ENCODE measurements at places on chromosomes 7 and 10.

- DNase-seq, result no peak
Measured at GRCh38 chr7:38512704-38513103, 118.5 kb downstream of the AMPH start.

- DNase-seq, result no peak
Measured at GRCh38 chr10:50422259-50422658, 170.9 kb upstream of the ASAH2 start.

DNA sequence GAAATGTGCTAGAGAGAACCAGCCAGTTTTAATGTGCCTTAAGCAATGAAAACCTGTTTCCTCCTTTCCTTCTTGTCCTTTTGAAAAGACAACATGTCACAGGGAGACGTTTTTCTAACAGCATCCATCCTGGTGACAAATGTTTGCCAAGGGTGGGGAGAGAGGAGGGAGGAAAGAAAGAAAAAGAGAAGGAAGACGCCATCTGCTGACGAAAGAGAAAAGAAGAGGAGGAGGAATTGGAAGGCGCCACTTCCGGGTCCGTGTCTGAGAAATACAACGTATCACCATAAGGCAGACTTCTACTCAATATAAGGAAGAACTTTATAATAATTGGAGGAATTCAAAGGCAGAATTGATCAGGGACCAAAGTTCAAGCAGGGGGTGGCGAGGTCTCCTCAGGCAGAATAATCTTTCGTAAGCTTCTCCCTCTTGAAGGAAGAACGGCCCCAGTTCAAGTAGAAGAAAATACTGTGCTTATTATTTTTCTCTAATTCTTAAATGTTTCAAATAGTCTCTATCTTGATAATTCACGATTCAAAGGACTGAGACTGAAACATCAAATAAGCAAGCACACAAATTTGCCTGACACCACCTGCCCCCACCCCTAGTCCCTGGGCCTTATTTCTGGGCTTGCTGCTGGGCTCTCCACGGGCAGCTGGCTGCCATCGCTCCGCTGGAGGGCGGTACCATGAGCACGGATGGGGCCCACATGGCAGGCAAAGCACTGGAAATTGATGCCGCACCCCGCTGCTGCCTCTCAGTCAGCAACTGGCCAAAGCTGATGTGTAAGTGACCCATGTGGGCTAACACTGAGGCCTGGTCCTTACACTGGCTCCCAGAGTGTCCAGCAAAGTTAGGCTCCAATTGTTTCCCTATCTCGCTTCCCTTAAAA lies 273.7 kb upstream of the KLF14 start:
- peak; percentile 78 for DNase-seq

GRCh38 chr7:731440-732085 lies 4.5 kb upstream of the PRKAR1B start:
- no peak for DNase-seq

- no peak for DNase-seq
Measured at GRCh38 chr10:77821551-77821950, 105.0 kb downstream of the DLG5 start.

GRCh38 chr10:2834214-2834613 lies 233.1 kb upstream of the PFKP start:
- no peak for DNase-seq

GRCh38 chr10:70348228-70348850 lies 34.1 kb downstream of the LRRC20 start:
- peak; percentile 8 for DNase-seq

DNA sequence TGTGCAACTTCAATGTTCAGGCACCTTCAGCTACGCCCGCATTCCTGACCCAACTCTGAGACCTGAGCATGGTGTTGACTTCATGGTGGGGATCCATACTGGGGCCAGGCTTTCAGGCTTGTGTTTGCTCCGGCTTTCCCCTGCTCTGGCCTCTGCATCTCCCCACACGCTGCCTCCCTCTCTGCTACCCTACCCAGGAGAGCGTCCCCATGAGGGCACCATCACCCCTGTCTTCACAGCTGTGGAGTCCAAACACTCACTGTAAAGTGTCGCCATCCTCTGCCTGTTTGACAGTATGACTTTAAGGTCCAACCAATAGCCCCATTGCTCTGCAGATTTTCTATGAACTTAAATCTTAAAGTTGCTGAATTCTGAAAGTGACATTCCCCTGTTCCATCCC lies 199.0 kb upstream of the GRB10 start:
- no peak for DNase-seq

DNA sequence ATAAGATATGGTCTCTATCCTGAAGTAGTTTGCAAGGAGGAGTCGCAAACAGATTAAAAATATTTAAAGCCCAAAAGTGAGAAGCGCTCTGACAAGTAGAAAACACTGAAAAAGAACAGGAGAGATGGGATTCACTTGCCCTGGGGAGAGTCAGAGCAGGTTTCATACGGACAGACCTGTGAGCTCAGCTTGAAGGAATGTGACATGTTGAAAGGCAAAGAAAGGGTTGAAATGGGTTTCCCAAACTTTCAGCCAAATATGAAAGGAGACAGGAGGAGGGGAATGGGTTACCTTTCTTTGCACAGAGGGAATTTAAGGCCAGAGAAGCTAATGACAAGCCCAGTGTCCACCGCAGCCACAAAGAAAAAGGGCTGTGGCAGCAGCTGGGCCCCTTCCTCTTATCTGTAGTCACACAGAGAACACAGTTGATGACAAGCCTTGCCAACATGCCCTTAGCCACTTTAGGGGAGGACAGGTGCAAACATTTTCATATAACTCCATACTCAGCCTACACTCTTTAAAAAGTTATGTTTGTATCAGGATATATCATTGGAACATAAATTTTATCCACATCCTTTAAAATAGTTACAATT lies 14.9 kb downstream of the HOXA1 start:
- DNase-seq, result no peak

GRCh38 chr7:36284456-36285090 lies 105.1 kb upstream of the ANLN start:
- DNase-seq, result no peak

GRCh38 chr10:67657775-67658174 lies 38.2 kb downstream of the CTNNA3 start:
- no peak for DNase-seq

DNA sequence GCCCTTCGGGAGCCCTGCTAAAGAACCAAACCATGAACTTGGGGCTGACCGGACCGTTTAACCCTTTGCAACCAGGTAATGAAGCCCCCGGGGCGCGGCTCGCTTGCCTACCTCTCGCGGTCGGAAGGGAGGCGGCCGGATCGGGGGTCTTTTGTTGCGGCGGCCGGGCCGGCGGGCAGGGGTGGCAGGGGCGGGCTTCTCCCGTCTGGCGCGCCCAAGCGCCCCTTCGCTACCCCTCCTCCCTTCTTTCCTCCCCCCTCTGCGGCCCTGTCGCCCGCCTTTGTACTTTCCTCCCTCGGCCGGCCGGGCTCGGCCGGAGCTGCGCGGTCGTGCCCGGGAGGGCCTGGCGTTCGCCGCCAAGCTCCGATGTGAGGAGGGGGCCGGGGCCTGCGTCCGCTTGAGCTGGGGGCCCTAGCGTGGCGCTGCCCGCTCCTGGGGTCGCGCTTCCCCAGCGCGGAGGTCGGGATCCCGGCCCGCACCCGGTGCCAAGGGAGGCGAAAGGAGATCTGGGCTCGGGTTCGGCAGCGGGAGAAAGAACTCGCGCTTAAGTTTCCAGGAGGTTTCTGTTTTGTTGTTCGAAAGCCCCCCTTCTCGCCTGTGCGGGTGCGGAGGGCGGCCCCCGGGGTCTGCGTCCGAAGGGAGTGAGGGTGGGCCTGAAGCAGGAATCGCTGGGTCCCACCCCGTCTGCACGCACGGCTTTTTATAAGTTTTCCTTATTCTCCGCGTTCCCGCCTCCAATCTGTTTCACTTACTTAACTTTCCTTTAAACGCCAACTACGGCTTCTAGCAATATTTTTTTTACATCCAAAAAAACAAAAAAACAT lies 436.8 kb upstream of the GALNT17 start:
- DNase-seq, result peak; percentile 67

DNA sequence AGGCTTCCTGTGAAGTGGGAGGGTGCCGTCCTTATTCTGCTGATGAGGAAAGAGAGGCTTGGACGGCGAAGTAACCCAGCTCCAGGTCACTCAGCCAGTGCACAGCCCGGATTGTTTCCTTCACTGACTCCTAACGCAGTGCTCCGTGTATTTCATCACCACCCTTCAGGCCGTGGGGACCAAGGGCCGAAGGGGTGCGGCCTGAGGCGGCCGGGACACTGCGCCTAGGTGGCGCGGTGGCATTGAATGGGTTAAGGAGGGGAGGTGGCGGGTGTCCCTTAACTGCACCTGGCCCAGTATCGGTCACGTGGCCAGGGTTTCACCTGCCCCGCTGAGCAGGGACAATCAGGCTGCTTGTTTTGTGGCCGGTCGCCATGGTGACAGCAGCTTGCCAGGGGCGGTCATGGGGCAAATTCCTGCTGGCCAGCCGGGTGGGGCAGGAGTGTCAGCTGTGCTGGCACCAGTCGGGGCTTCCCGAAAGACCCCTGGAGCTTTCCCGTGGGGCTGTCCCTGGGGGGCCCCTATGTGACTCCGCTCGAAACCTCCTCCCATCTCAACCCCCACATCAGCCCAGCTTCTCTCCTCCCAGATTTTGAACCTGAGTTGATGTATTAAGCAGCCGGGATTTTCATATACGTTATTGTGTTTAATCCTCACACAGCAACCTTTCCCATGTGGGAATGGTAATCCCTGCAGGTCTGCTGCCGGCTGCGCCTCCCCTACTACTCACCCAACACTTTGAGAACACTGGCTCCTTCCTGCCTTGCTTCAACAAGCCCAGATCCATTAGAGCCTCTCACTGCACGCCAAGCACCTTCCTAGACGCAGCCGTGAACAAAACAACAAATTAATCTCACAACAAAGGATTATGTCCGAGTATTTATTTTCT lies 4.4 kb upstream of the ABHD11 start:
- peak; percentile 97 for DNase-seq

DNA sequence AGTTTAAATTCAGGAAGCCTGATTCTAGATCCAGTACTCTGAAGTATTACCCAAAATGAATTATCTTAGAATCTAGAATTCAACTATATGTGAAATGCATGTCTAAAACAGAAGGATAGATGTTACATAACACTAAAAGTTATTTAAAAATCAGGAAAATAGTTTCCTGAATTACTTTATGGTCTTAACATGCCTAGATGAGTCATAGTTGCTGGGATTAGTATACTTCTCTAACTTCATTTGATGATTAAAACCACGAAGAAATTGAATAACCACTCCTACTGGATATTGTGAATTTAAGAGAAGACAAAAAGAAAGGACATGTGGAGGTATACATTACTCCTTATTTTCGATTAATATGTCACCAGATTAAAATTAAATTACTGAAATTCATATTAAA lies 65.5 kb downstream of the ATAD1 start:
- DNase-seq, result no peak

- DNase-seq, result no peak
Measured at GRCh38 chr7:77420438-77420837, 4.3 kb upstream of the GSAP start.

- no peak for DNase-seq
Measured at GRCh38 chr10:112880633-112881530, 69.2 kb upstream of the TCF7L2 start.

GRCh38 chr7:96959135-96959534 lies 46.2 kb upstream of the DLX6 start:
- DNase-seq, result no peak

GRCh38 chr10:129869596-129870473 lies 94.2 kb downstream of the EBF3 start:
- DNase-seq, result peak; percentile 68

- DNase-seq, result peak; percentile 70
Measured at GRCh38 chr10:12432402-12433189, 83.2 kb downstream of the CAMK1D start.

- peak; percentile 18 for DNase-seq
Measured at GRCh38 chr10:84196941-84197340, 2.6 kb downstream of the CDHR1 start.

DNA sequence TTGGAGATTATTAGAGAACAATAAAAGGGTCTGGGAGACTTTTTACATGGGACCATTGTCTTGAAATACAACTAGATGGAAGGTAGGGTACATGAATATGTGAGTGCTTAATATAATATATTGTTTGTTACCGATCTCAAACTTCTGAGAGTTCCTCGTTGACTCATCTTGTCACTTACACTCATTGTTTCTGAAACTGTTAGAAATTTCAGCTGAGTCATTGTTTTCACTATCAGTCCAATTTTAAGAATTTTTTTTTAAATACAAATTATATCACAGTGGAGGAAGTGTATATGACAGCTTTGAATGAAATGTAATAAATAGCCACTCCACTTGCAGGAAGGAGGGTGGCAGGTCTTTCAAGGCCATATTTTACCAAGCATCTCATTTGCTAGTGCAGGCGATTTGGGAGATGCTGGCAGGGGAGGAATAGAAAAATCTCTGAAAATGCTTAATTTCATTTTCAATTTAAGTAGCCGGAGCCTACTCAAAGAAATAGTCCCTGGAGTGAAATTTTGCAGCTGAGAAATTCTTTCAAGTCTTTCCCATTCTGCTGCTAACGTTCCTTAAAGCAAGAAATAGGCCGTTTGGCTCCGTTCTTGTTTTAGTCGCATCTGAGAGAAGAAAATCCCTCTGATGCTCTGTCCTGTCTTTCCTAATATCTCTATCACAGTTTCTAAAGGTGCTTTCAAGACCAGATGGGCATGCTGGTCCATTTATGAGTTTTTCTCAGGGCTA lies 1404.2 kb upstream of the CELF2 start:
- DNase-seq, result no peak

- no peak for DNase-seq
Measured at GRCh38 chr7:24483804-24484203, 89.4 kb upstream of the PALS2 start.

- DNase-seq, result no peak
Measured at GRCh38 chr7:31456646-31457368, 57.1 kb upstream of the ITPRID1 start.

- no peak for DNase-seq
Measured at GRCh38 chr7:28354601-28355402, 57.5 kb upstream of the CREB5 start.

GRCh38 chr10:124057601-124058000 lies 35.8 kb downstream of the CHST15 start:
- DNase-seq, result no peak

- no peak for DNase-seq
Measured at GRCh38 chr10:117425974-117426566, 50.8 kb upstream of the PDZD8 start.

GRCh38 chr7:137990251-137990941 lies 11.5 kb downstream of the CREB3L2 start:
- DNase-seq, result no peak

- DNase-seq, result no peak
Measured at GRCh38 chr10:116158036-116158435, 115.0 kb downstream of the GFRA1 start.

DNA sequence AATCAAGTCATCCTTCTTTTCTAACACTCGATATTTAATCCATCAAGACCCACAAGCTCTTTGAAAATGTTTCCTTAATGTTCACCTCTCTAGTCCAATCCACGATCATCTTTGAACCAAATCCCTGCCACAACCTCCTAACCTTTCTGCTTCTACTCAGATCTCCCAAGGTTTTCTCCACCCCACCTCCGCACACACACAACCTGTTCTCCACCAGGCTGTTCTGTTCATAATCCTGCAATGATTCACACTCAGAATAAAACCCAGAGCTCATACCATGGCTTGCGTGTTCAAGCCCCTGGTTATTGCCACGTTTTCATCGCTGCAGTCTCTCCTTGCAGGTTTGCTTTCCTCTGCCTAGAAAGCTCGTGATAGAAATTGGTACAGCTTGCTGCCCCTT lies 53.8 kb upstream of the BAMBI start:
- no peak for DNase-seq

Data from NCI-H1092 treated with DMSO at 0.1 percent for 48 hours (cell line).